ENCODE measurements at places on chromosomes 6 and 20.
A peak's percentile ranks its signal among the peaks of the same experiment; 100 is the strongest.

GRCh38 chr6:20370801-20371200 lies 30.9 kb upstream of the E2F3 start:
- H3K27me3 ChIP-seq: no peaks in the 10 kb centered on the region
- no peak overlapping the region for H3K27ac ChIP-seq
- no peaks in the 10 kb centered on the region for H3K4me1 ChIP-seq

DNA sequence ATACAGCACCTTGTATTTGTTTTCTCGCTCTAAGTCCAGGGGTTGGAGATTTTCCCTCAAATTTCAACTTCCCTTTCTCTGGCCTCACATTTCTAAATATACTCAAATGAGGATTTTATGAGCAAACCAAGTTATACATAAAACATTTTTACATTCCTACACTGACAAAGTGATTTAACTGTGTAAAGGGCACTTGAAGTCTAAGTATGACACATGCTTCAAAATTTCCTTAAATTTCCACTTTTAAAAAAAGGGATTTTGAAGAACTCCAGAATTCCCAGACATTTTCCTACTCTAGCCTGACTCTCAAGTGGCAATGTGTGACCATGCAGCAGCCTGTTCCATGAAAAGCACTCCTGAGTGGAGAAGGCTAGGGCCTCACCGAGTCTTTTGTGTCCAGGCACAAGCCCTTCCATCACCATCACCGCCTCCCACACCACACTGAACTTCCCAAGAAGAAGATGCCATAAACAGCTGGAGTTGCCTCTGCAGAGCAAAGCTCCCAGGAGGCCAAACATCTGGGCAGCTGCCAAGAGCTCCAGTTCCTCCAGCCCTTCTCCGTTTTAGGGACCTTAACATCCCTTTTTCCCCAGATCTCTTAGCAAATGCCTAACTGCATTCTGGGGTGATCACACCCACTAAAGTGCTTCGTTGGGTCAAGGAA lies 68.9 kb downstream of the NCR2 start:
- H3K4me1 ChIP-seq: no peaks in the 10 kb centered on the region
- H3K27ac ChIP-seq: no peak overlapping the region
- no peaks in the 10 kb centered on the region for H3K36me3 ChIP-seq
- H3K4me3 ChIP-seq: no peak overlapping the region
- DNase-seq: no peak

DNA sequence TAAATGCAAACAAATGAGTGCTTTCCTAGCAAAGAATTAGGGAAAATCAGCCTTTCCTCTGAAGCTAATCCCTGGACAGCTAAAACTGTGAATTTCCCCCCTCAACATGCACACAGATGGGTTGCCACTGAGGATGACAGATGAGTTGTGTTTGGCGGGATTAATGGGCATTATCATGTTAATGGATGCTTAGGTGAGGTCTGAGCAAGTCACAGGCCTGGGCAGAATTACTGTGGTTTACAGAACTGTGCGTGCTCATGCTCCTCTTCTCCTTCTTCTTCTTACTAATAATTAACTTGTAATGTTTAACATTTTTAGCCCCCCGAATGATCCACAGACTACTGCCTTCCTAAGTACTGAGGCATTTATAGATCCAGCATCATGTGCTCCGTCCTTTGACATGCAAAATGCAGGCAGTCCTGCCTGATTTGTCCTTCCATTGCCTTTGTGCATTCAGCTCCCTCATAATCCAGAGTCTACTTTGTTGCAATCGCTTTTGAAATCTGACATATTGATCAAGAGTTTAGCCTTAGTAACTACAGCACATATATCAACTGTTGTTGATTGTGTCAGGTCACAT lies 753.4 kb upstream of the MMS22L start:
- H3K4me3 ChIP-seq: no peak overlapping the region
- no peak overlapping the region for H3K27ac ChIP-seq
- H3K36me3 ChIP-seq: no peaks in the 10 kb centered on the region
- no peaks in the 10 kb centered on the region for H3K27me3 ChIP-seq

DNA sequence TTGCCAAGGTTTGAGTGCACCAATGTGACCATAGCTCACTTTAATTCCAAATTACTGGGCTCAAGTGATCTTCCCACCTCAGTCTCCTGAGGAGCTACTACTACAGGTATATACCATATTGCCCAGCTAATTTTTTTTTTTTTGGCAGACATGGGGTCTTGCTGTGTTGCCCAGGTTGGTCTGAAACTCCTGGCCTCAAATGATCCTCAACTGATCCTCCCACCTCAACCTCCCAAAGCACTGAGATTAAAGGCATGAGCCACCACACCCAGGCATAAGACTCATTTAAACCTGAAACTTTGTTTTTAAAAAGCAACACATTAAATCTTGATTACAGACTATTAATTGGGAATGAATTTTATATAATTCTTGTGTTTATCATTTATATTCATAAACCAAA lies 67.7 kb downstream of the ARHGAP18 start:
- peak overlapping the region; percentile 85 for H3K27ac ChIP-seq
- peaks cover 40% of the 10 kb centered on the region for H3K36me3 ChIP-seq
- no peaks in the 10 kb centered on the region for H3K27me3 ChIP-seq
- no peak for DNase-seq
- peaks cover 67% of the 10 kb centered on the region for H3K4me1 ChIP-seq
- no peak overlapping the region for H3K4me3 ChIP-seq

DNA sequence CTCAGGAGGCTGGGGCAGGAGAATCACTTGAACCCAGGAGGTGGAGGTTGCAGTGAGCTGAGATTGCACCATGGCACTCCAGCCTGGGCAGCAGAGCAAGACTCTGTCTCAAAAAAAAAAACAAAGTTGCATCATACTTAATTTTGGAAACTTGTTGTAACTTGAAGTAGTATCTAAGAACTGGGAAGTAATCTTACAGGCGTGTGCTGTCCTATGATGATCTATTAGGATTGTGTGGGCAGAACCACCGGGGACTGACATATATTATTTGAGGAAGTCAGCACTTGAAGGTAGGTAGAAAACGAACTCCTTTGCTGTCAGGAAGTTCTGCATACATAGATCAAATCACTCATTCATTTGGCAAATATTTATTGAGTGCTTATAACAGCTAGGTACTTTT lies 188.5 kb downstream of the ZNF217 start:
- no peak overlapping the region for H3K27ac ChIP-seq
- peaks cover 6% of the 10 kb centered on the region for H3K4me1 ChIP-seq
- no peak for DNase-seq
- no peak overlapping the region for H3K4me3 ChIP-seq
- H3K36me3 ChIP-seq: no peaks in the 10 kb centered on the region

DNA sequence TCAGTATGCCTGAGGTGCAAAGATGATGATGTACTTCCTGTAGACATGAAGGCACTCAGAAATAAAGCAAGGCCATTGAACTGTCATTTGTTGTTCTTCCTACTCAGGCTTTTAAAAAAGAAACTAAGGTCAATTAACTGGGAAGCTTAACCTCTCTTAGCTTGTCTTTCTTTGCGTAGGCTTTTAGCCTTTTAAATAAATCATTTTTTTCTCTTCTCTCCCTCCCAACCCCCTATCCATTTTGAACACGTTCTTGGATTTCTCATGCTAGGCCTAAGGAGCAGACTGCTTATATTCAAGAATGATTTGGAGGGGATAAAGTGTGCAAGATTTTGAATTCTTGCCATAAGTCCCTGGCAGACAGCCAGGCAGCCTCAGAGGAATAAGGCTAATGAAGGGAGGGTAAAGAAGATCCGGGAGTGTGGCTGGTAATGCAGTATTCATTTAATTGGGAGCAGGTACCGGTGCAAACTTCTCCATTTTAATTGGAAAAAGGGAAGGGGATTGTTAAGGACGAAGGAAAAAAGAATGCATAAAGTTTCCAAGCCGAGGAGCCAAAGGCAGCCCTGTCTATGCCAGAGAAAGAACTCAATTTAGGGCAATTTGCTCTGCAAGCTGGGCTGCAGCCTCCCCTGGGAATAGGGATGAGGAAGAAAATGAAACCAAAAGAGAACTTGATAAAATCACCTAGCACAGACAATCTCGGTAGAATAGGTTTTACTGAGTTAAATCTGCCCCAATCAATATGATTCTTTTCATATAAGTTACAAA lies 343.8 kb upstream of the MMS22L start:
- H3K4me1 ChIP-seq: no peaks in the 10 kb centered on the region
- no peak for DNase-seq
- H3K27ac ChIP-seq: peak overlapping the region; percentile 33
- no peaks in the 10 kb centered on the region for H3K27me3 ChIP-seq

DNA sequence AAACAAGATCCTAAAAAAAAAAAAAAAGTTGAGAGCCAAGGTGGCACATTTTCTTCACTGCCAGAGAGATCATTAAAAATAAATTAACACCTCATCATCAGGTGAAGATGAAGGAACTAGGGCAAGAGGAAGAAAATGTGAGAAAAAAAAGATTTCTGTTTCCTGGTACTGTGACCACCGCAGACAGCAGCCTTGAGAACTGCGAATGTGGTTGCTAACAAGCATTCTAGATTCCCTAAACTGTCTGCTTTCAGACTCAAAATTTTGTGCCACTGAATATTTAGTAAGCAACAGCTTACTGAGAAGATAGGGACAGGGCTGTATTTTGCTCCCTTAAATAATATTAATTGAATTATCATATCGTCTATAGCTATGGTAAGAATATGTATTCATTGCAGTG lies 24.1 kb upstream of the MBOAT1 start:
- H3K27ac ChIP-seq: no peak overlapping the region
- DNase-seq: no peak
- H3K36me3 ChIP-seq: no peaks in the 10 kb centered on the region
- H3K27me3 ChIP-seq: no peaks in the 10 kb centered on the region
- no peaks in the 10 kb centered on the region for H3K4me1 ChIP-seq

Measured in SK-N-SH (cell line).